ENCODE measurements at places on chromosomes 11 and 22. TPM values are rescaled to one million over a fixed set of nuclear protein-coding genes. Genes with fewer than 3 reads are reported as not detected.

DNA sequence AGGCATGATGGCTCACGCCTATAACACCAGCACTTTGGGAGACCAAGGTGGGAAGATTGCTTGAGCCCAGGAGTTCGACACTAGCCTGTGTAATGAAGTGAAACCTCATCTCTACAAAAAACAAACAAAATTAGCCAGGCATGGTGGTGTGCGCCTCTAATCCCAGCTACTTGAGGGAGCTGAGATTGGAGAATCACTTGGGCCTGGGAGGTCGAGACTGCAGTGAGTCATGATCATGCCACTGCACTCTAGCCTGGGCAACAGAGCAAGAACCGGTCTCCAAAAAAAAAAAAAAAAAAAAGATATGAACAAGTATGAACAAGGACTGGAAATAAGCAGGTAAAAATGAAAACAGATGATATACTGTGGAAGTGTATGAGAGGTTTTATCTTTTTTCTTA is 54.1 kb upstream of the SOX6 start:
- no peak for DNase-seq
- no peaks in the 10 kb centered on the region for H3K36me3 ChIP-seq
- no peaks in the 10 kb centered on the region for H3K4me1 ChIP-seq

DNA sequence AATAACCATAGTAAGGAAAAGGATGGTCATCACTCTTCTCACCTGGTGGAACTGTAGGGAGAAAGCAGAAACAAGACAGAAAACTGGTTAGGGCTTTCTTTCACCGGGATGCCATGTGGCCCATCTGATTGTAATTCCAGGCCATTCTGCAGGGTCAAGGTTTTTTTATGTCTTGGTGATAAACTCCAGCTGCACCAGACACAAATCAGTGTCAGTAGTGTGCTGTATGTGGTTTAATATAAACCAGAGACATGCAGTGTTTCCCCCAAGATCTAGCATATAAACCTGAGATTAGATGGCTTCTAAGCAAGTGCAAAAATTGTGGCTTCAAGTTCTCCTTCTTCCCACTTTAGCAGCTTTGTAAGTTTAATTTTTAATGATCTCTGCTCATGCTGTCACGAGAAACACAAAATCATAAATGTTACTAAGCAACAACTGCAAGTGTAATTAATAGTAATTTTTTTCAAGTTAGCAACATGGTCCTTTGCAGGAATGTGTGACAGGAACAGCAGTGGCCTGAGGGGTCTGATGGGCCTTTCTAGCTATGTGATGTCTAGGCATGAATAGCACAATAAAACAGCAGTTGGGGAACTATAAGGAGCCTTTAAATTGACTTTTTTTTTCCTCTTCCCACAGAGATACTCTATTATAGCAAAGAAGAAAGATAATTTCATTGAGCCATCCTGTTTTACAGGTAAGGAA is 41.6 kb downstream of the BDNF start:
- H3K4me1 ChIP-seq: no peaks in the 10 kb centered on the region
- H3K27me3 ChIP-seq: no peaks in the 10 kb centered on the region
- no peak overlapping the region for H3K27ac ChIP-seq

Gene PNPLA2
- total RNA-seq: 203 TPM

GRCh38 chr11:120194166-120194565 is 16.7 kb upstream of the OAF start:
- DNase-seq: no peak
- no peak overlapping the region for H3K4me3 ChIP-seq
- H3K36me3 ChIP-seq: no peaks in the 10 kb centered on the region
- H3K27ac ChIP-seq: no peak overlapping the region

Gene TLCD5
- total RNA-seq: not detected

Gene KLHL35
- total RNA-seq: 0.60 TPM

- H3K4me3 ChIP-seq: no peak overlapping the region
- no peaks in the 10 kb centered on the region for H3K27me3 ChIP-seq
- no peaks in the 10 kb centered on the region for H3K36me3 ChIP-seq
- no peaks in the 10 kb centered on the region for H3K4me1 ChIP-seq
- no peak overlapping the region for H3K27ac ChIP-seq
- DNase-seq: no peak
These were observed 7.7 kb upstream of the PEX26 start for GRCh38 chr22:18070041-18070440.

Gene OTUB1
- total RNA-seq: 59.4 TPM

DNA sequence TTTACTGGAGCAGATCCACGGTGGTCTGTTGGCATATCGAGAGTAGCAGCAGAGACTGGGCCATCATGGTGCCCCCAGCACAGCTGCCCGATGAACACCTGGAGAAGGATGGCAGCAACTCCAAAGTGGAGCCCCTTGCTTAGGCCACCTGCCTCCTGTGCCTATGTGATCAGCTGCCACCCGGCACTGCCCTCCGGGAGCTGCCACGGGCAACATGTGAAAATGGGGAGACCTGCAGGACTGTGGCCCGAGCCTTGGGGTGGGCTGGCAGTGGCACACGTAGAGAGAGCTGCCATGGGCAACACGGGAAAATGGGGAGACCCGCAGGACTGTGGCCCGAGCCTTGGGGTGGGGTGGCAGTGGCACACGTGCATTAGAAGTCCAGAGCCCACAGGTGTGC is 3.1 kb downstream of the FXYD2 start:
- H3K27ac ChIP-seq: no peak overlapping the region
- DNase-seq: no peak
- no peak overlapping the region for H3K4me3 ChIP-seq

DNA sequence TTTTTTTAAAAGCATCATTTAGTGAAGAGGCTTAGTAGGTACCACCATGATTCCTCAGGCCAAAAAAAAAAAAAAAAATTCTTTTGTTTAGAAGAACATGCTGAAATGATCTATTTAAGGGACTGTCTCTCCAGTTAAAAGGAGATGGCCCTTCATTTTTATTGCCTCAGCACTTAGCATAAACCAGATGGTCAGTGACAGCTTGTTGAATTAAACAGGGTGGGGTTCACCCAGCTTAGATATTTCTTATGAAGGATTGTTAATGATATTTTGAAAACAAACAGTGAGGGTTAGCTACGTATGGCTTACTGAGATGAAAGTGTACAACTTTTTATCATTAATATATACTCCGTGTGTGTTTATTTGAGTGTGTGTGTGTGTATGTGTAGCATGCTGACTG is 203.7 kb downstream of the FAM181B start:
- no peaks in the 10 kb centered on the region for H3K36me3 ChIP-seq
- H3K4me1 ChIP-seq: no peaks in the 10 kb centered on the region
- H3K4me3 ChIP-seq: no peak overlapping the region
- no peaks in the 10 kb centered on the region for H3K27me3 ChIP-seq
- no peak overlapping the region for H3K27ac ChIP-seq

DNA sequence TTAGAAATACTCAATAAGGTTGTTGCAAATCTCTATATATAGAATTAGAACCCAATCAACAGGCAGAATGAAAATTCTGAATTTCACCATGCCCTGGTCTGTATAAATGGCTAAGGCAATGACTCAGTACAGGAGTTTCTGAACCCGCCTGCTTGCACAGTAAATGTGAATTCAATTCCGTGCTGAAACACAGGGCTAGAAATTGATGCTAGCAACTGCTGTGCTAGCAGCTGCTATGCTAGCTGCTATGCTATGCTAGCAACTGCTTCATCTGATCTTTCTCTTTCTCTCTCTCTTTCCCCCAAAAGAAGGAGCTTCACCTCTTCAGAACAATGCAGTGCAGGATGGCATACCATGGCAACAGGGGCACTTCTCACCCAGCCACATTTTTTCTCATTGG is 9.7 kb upstream of the OR52J3 start:
- no peak overlapping the region for H3K27ac ChIP-seq
- H3K27me3 ChIP-seq: no peaks in the 10 kb centered on the region
- no peak for DNase-seq

Gene CSF2RB
- total RNA-seq: 28.3 TPM

Gene VWA5A
- total RNA-seq: 7.8 TPM

Gene CCDC73
- total RNA-seq: not detected

- no peaks in the 10 kb centered on the region for H3K27me3 ChIP-seq
- no peak for DNase-seq
- no peak overlapping the region for H3K4me3 ChIP-seq
These were observed 438.1 kb downstream of the NTM start for GRCh38 chr11:131808470-131808869.

Gene HTR3B
- not detected for total RNA-seq

Gene OR8D1
- not detected for total RNA-seq
